ENCODE measurements at places on chromosomes 6 and 20. TPM values are rescaled to one million over a fixed set of nuclear protein-coding genes. Genes with fewer than 3 reads are reported as not detected.

The C6orf15 gene
- polyA plus RNA-seq = not detected

The STMND1 gene
- polyA plus RNA-seq = 0.16 TPM

The BANF2 gene
- polyA plus RNA-seq = not detected

The GSTA2 gene
- not detected for polyA plus RNA-seq

The PCNA gene
- polyA plus RNA-seq = 162 TPM

The CST4 gene
- polyA plus RNA-seq = not detected

The ROS1 gene
- 0.16 TPM for polyA plus RNA-seq

The RPS6KA2 gene
- 30.5 TPM for polyA plus RNA-seq

The FLRT3 gene
- 128 TPM for polyA plus RNA-seq

The ZNF311 gene
- 4.7 TPM for polyA plus RNA-seq

The ABHD12 gene
- 47.3 TPM for polyA plus RNA-seq

The TNF gene
- not detected for polyA plus RNA-seq

The CD83 gene
- 12.9 TPM for polyA plus RNA-seq

The CAGE1 gene
- 0.20 TPM for polyA plus RNA-seq

The CGA gene
- polyA plus RNA-seq = 0.42 TPM

The PPDPF gene
- polyA plus RNA-seq = 118 TPM

The MCCD1 gene
- polyA plus RNA-seq = 24.2 TPM

The BPIFB4 gene
- not detected for polyA plus RNA-seq

The DEFB132 gene
- not detected for polyA plus RNA-seq

The SLC39A7 gene
- polyA plus RNA-seq = 116 TPM

The FAM83C gene
- polyA plus RNA-seq = 0.06 TPM

The NT5E gene
- 3.4 TPM for polyA plus RNA-seq

The LY6G6F gene
- 0.81 TPM for polyA plus RNA-seq

The DSP gene
- 74.1 TPM for polyA plus RNA-seq

The VGLL2 gene
- not detected for polyA plus RNA-seq

The SNRNP48 gene
- 30.1 TPM for polyA plus RNA-seq

The SNX3 gene
- 254 TPM for polyA plus RNA-seq

The MSH5 gene
- polyA plus RNA-seq = 47.1 TPM

The C20orf202 gene
- polyA plus RNA-seq = 0.33 TPM

The EFCAB8 gene
- 0.13 TPM for polyA plus RNA-seq

The PRSS16 gene
- 0.33 TPM for polyA plus RNA-seq

The ANKEF1 gene
- 8.0 TPM for polyA plus RNA-seq

The SSTR4 gene
- not detected for polyA plus RNA-seq

The NKX2-4 gene
- not detected for polyA plus RNA-seq

The BEND3 gene
- 9.3 TPM for polyA plus RNA-seq

The DST gene
- polyA plus RNA-seq = 200 TPM

The PRR18 gene
- polyA plus RNA-seq = 0.30 TPM

The PHACTR3 gene
- polyA plus RNA-seq = 13.7 TPM

The OVOL2 gene
- 0.54 TPM for polyA plus RNA-seq

The CTCFL gene
- polyA plus RNA-seq = 1.0 TPM

The PLEKHG1 gene
- 34.7 TPM for polyA plus RNA-seq

The CST2 gene
- polyA plus RNA-seq = not detected

The LAMA4 gene
- 90.0 TPM for polyA plus RNA-seq

The RAET1L gene
- not detected for polyA plus RNA-seq

The HLA-DRA gene
- polyA plus RNA-seq = 52.7 TPM

The TCF19 gene
- 19.7 TPM for polyA plus RNA-seq

The ATP6V1G2 gene
- 6.5 TPM for polyA plus RNA-seq

The BMP6 gene
- polyA plus RNA-seq = 7.3 TPM

The BTN1A1 gene
- 0.21 TPM for polyA plus RNA-seq

The SPATS1 gene
- polyA plus RNA-seq = not detected

The TBXT gene
- polyA plus RNA-seq = not detected

The C6orf132 gene
- polyA plus RNA-seq = 3.8 TPM

The TSPYL4 gene
- 59.5 TPM for polyA plus RNA-seq

The REM1 gene
- 0.91 TPM for polyA plus RNA-seq

The ADGRF1 gene
- 36.3 TPM for polyA plus RNA-seq

The FAM184A gene
- polyA plus RNA-seq = 10.6 TPM

The PKHD1 gene
- polyA plus RNA-seq = 24.9 TPM

The MRAP2 gene
- 2.3 TPM for polyA plus RNA-seq

Data from left renal cortex interstitium (tissue), 4 donors.